ENCODE measurements at places on chromosomes 12 and 14. TPM values are rescaled to one million over a fixed set of nuclear protein-coding genes. Genes with fewer than 3 reads are reported as not detected.

DNA sequence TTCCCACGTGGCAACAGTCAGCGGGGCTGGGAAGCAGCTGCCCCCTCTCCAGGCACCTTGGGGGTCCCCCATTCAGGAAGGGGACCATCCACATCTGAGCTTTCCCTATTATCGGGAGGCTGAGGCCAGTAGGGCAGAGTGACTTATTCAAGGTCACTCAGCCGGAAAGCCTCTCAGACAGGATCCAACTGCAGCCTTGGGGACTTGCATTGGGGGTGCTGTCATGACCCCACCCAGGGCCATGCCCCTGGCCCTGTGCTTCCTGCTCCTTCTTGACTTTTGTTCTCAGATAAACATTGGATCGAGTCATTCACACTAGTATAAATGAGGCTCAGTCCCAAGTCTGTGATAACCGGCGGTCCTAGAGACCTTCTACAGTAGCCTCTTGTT, 12.6 kb downstream of the BEGAIN start:
- no peak for DNase-seq

- no peak for DNase-seq
These were observed 54.4 kb downstream of the RASSF9 start for GRCh38 chr12:85781766-85782165.

- DNase-seq: no peak
These were observed 58.4 kb downstream of the SLC25A21 start for GRCh38 chr14:37114002-37114401.

- DNase-seq: no peak
These were observed 50.1 kb upstream of the OR5AU1 start for GRCh38 chr14:21205678-21206581.

DNA sequence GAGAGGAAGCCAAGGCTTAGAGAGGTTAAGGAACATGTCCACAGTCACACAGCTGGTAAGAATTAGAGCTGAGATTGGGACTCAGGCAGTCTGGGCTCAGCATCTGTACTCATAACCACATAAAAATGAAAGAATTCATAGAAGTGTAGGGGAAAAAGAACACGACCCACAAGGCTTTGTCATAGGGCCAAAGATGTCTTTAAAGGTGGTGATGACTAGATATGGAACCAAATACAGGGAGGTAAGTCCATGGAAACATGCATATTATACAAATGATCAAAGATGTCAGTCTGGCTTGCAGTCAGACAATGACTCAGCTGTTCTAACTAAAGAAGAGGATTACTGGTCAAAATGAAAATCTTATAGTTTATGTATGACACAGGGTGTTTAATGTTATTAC, 7.2 kb upstream of the SSPN start:
- no peak for DNase-seq

GRCh38 chr12:48361664-48362339, 11.1 kb upstream of the ZNF641 start:
- DNase-seq: no peak

- no peak for DNase-seq
These were observed 26.9 kb downstream of the MOK start for GRCh38 chr14:102277874-102278630.

- no peak for DNase-seq
These were observed at the start of gene KCNK10 for GRCh38 chr14:88323086-88323522. TSS of gene KCNK10 (minus strand) at chr14:88323269. CDS start at chr14:88322798, 471 bp downstream.

GRCh38 chr14:103628221-103628683, 759 bp upstream of the KLC1 start:
- peak; percentile 44 for DNase-seq

DNA sequence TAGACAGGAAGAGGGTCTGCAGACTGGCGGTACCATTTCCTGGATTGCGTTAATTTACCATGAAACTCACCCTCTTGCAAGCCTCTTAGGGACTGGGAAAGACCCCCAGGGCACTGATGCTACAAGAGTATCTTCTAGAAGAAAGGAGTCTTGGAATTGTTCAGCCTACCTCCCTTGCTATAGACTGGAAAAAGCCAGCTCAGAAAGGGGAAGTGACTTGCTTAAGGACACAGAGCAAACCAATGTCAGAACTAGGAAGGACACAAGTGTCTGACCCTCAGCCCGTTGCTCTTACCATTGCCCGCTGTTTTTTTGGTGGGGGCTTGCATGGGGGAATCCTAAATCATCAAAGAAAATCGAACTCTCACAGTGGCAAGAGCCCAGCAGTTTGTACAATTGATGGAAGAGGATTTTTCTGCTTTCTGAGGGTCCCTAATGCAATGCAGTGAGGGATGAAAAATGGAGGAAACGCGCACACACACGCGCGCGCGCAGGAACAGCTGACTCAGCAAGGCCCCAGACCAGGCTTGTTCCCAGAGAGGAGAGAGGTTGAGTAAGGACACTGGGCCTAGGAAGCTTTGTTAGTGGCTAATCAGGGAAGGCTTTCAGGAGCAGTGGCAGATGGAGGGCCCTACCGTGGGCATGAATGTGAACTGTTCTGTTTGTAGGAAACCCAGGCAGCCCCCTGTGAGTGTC, 50.9 kb downstream of the RIN3 start:
- no peak for DNase-seq

DNA sequence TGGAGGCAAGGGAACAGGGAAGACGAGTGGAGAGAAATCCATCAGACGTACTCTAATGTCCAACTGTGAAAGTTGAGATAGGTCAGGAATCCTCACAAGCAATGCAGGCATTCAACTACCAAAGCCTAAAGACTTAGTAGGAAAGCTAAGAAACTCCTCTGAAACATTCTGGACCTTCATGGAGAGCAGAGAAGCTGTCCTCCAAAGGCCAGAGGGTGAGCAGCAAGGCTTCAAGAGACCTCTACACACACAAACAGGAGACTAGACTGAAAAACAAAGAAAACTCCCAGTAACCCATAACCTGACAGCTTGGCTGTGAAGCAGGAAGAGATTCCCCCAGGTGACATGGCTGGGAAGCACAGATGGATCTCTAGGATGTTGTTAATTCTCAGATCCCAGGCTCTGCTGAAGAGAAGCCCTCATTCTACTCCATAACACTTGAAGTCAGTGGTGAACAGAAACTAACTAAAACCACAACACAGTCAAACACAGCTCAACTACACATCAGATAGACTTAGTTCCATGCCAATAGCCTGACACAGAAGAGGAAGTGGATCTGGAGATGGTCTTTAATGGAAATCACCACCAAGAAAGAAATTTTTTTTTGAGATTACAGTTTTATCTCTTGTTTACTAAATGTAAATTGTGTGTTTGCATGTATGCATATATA, 23.2 kb upstream of the LYZ start:
- DNase-seq: no peak

- no peak for DNase-seq
These were observed 14.2 kb upstream of the STYK1 start for GRCh38 chr12:10688042-10688441.

DNA sequence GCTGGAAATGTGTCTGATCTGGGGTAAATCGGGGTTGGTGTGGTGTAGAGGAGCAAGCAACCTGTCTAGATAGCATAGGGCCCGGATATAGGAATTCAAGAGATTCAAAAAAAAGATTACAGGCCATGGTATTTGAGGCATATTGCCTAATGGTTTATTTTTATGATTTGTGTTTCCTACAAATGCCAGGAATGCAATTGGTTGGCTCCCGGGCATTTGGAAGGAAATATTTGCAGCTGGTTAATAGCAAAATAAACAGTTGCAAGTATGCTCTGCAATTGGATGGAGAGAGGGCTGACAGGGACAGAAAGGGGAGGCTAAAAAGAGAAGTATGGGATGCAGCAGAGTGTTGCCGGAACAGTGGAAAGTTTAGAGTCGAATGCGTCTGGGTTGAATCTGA, 315.6 kb upstream of the ATP2B1 start:
- no peak for DNase-seq

GRCh38 chr12:549476-550082, 89.8 kb downstream of the B4GALNT3 start:
- no peak for DNase-seq

DNA sequence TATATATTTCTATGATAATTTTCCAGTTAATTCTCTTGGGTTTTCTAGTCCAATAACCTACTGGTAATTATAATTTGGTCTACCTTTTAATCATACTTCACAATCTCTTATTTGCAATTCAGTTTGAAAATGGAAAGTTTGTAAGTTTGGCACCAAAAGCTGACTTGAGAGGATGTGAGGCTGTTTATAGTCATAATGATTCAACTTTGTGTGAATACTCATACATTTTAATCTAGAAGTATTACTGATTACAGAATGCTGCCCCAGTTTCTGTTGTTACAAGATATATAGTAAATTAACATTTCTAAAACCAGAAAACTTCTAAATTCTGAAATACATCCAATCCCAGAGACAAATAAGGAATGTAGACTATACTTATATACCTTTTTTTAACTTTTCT, 158.2 kb downstream of the SLC38A4 start:
- DNase-seq: no peak

DNA sequence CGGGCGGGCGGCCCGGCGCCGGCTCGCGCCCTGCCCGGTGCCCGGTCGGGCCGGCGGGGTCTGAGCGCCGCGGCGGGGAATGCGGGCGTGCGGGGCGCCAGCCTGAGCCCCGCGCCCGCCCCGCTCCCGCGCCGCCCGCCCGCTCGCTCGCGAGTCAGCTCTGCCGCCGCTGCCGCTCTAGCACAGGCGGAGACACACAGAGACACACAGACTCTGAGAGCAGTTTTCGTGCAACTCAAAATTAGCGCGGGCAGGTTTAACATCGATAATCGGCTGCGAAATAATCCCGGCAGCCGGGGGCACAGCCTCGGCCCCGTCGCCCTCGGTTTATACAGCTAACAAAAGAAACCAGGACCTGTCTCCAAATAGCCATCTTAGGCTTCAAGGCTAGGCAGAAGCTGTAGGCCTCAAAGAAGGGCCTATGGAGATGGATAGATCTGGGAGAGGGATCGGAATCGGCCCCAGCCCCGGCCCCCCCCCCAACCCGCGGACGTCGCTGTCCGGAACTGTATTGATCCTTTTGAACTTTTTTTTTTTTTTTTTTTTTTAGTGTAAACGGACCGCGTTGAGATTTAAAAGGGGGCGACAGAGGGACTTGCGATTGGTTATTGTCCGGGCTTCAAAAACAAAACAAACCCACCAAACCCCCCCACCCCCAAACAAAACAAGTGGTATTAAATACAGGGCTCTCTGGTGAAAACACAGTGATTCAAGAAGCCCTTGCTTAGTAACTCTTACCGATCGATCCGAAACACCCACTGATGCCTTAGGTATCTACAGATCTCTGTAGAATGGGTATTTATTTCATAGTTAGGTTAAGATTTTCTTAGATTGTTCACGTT, 1.1 kb downstream of the ARID2 start:
- no peak for DNase-seq

DNA sequence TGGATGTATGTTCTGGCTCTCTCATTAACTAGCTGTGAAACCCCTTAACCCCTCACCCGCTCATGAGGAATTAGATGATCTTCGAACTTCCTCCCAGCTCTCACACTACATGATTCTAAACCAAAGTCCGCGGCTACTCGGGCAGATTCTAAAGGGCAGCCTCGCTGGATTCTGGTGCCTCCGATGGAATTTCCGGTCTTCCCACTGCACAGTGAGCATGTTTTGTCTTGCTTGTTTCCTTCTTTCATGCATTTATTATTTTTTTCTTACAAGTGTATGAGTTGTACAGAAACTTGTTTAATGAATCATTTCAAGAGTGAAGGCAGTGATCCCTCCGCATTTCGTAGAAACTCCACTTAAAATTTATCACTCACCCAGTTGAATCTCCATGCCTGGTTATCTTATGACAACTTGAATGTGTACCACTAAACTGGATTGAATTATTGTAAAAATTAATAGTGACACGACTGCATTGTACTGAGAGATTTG, 4.5 kb upstream of the HCAR3 start:
- DNase-seq: no peak

- no peak for DNase-seq
These were observed 451 bp downstream of the IRAK3 start for GRCh38 chr12:66189486-66189843.

- no peak for DNase-seq
These were observed 13.1 kb downstream of the ASIC1 start for GRCh38 chr12:50070314-50071060.

DNA sequence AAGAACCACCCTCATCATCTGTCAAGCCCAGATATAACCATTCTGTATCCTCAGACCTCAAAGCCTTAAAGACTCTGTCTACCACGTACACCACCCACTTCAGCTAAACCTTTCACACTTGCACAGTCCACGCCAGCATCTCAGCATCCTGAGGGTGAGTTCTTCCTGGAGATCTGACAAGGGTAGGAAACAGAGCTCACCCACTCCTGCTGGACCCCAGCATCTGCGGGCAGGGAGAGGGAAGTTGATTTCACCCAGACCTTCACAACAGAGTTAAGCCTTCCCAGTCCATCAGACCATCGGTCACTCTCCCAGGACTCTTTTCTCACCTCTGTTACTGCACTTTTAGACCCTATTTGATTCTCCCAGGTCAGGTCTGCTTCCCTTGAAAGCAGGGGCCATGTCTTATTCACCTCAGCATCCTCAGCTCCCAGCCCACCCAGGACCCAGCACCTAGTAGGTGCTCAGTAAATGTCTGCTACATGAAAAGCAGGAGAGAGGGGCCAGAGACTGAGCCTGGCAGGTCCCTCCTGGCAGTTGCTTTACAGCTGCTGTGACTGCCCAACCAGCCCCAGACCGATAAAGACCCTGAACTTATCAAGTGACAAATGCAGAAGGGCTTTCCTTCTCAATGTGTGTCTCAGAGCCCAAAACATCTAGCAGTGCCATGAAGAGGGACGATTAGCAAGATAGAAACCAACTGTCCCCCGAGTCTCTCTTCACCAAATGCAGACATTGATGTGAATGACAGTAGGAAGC, 34.1 kb downstream of the ANO2 start:
- DNase-seq: no peak

DNA sequence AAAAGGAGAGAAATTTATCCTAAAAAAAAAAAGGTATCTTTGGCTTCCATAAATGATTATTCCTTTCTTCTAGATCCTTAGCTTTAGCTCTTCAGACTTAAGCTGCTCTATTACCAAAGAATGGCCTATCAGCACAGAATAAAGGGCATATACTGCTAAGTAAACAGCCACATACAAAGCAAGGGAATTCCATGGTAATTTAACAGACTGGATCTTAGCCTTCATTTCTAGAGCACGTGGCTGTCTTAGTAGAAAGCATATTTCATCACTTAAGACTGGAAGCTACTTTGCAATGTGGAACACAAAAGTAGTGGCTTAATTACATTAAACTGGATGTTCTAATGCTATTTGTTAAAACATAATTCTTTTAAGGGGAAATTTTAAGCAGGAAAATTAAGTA, 23.1 kb downstream of the TMED10 start:
- no peak for DNase-seq

- no peak for DNase-seq
These were observed 11.8 kb downstream of the CD163L1 start for GRCh38 chr12:7431993-7432685.

The CCDC184 gene
- total RNA-seq: 0.12 TPM

The R3HDM2 gene
- total RNA-seq: 10.5 TPM

The NCAPD2 gene
- 74.8 TPM for total RNA-seq

The TIGAR gene
- 12.1 TPM for total RNA-seq

The TAMALIN gene
- total RNA-seq: 2.9 TPM

The BRAP gene
- 19.9 TPM for total RNA-seq

The VDR gene
- total RNA-seq: 4.7 TPM

The PPHLN1 gene
- 73.8 TPM for total RNA-seq

The ADAM21 gene
- total RNA-seq: not detected

The AQP6 gene
- not detected for total RNA-seq

The CYP27B1 gene
- total RNA-seq: 0.87 TPM

The PPFIBP1 gene
- total RNA-seq: 81.5 TPM

The NUDT14 gene
- total RNA-seq: 23.0 TPM

The PARPBP gene
- 8.2 TPM for total RNA-seq
